ENCODE measurements at places on chromosomes 2 and 18. TPM values are rescaled to one million over a fixed set of nuclear protein-coding genes. Genes with fewer than 3 reads are reported as not detected.

HRH4 gene
- total RNA-seq, result not detected

ABCG5 gene
- total RNA-seq, result not detected

DSEL gene
- total RNA-seq, result 7.6 TPM

CXCR1 gene
- not detected for total RNA-seq

CGREF1 gene
- 3.4 TPM for total RNA-seq

KCNIP3 gene
- 2.2 TPM for total RNA-seq

REEP1 gene
- 0.06 TPM for total RNA-seq

TRIM43 gene
- not detected for total RNA-seq

SLC20A1 gene
- 103 TPM for total RNA-seq

TMEM182 gene
- total RNA-seq, result 0.10 TPM

CASP8 gene
- 16.9 TPM for total RNA-seq

RGPD3 gene
- total RNA-seq, result 0.05 TPM

HOXD3 gene
- total RNA-seq, result 7.2 TPM

C2orf68 gene
- total RNA-seq, result 5.8 TPM

SERPINB13 gene
- not detected for total RNA-seq

CCDC85A gene
- total RNA-seq, result 8.0 TPM

M1AP gene
- not detected for total RNA-seq

IL36A gene
- not detected for total RNA-seq

ADAM23 gene
- total RNA-seq, result 5.8 TPM

TCF23 gene
- not detected for total RNA-seq

SLC23A3 gene
- total RNA-seq, result 1.3 TPM

RAX gene
- total RNA-seq, result not detected

NEURL3 gene
- total RNA-seq, result 0.68 TPM

GALNT5 gene
- 0.48 TPM for total RNA-seq

GAD1 gene
- not detected for total RNA-seq

LAMA1 gene
- total RNA-seq, result 3.1 TPM

FEV gene
- not detected for total RNA-seq

C2orf66 gene
- 1.1 TPM for total RNA-seq

SLC4A3 gene
- total RNA-seq, result 2.0 TPM

STARD6 gene
- not detected for total RNA-seq

SERPINB7 gene
- total RNA-seq, result 0.58 TPM

RANBP2 gene
- 52.9 TPM for total RNA-seq

WDCP gene
- 9.1 TPM for total RNA-seq

SPDYA gene
- not detected for total RNA-seq

COL4A4 gene
- under 0.01 TPM for total RNA-seq

KIAA2012 gene
- total RNA-seq, result not detected

SATB2 gene
- 5.0 TPM for total RNA-seq

FHOD3 gene
- 7.8 TPM for total RNA-seq

TMEM247 gene
- not detected for total RNA-seq

ST6GAL2 gene
- 39.5 TPM for total RNA-seq

CNDP1 gene
- not detected for total RNA-seq

Measured in glomerular endothelial cell (primary cell).